ENCODE measurements at places on chromosomes 3 and 15.

GRCh38 chr3:95341314-95341713 lies 1278.5 kb downstream of the NSUN3 start:
- peak; percentile 89 for DNase-seq

GRCh38 chr15:77550301-77551251 lies 82.1 kb downstream of the LINGO1 start:
- peak; percentile 9 for DNase-seq

GRCh38 chr3:123158899-123159390 lies 42.8 kb upstream of the SEC22A start:
- no peak for DNase-seq

DNA sequence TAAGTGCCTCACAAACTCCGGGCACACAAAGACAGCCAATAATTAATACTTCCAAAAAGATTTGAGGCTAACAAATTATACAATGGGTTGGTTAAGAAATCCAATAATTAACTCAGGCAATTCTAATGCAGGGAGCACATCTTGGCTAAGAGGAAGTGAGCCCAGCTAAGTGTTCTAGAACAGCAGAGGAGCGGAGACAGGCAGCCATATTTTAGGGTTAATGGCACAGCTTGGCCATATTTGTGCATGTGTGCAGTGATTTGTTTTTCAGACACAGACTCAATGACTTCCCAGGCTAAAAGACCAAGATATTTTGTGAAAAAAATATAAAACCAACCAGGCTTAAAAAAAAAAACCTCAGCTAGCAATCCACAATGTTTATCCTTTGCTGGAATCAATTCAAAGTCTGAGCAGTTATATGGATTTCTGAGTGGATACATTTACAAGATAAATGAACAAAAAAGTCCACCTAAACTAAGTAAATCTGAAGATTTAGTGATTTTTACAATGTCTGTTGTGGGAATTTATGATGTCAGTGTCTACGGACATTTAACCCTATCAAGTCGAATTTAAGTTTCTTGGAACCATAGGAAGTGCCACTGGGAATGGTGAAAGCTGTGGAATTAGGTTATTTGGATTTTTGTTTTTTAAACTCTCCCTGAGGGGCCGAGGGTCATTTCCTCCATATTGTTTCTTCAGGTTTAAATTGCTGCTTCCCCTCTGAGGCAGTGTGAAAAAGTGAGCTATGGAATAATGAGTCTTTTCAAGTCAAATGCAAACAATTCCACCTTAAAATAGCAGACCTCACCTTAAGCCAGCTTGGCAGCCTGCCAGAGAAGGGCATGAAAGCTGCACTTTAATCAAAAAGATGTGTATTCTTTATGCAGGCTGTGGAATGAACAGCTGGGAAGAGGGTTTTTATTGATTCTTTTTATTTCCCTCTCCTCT lies 413.7 kb upstream of the TBL1XR1 start:
- DNase-seq, result peak; percentile 100

DNA sequence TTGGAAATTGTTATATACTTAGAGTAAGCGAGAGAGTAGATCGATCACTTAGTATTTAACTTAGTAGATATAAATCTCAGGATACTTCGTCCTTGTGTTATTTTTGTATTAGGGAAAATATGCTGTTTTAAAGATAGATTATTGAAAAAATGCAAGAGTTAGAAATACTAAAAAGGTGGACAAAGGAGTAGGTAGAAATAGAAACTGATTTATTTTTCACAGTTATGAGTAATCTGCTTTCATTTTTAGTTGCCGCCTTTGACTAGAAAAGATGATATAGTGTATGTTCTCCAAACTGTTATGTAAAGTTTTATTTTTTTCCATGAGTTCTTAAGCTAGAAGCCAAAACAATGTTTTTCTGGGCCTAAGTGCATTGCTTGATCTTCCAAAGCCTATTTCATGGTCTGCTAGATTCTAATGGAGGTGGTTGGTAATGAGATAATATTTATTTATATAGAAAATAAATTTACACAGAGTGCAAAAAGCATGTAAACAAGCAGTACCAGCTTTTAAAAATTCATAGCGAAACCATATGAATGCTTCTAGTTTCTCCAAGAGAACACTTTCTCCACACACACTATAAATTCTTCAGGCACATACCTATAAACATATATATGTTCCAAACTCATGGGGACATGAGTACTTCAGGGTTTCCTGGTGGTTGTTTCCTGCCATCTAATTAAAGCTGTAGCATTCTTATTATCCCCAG lies 61.1 kb downstream of the DIPK2A start:
- no peak for DNase-seq

GRCh38 chr3:72421786-72422185 lies 426.5 kb downstream of the SHQ1 start:
- DNase-seq, result no peak

Data from NCI-H69 (cell line).